ENCODE measurements at places on chromosomes 7 and 10. TPM values are rescaled to one million over a fixed set of nuclear protein-coding genes. Genes with fewer than 3 reads are reported as not detected.

Gene AFAP1L2
- polyA plus RNA-seq: 45.6 TPM

Gene IPMK
- polyA plus RNA-seq: 5.6 TPM

Gene GIMAP1
- 2.3 TPM for polyA plus RNA-seq

Gene CHST15
- polyA plus RNA-seq: 20.3 TPM

Gene GIMAP6
- 14.0 TPM for polyA plus RNA-seq

Gene MLXIPL
- 8.7 TPM for polyA plus RNA-seq

Gene PLAU
- polyA plus RNA-seq: 17.6 TPM

Gene HTR7
- polyA plus RNA-seq: 0.33 TPM

Gene MEST
- polyA plus RNA-seq: 711 TPM

Gene GALNT17
- 4.5 TPM for polyA plus RNA-seq

Gene IL15RA
- 1.9 TPM for polyA plus RNA-seq

Gene PKD2L1
- polyA plus RNA-seq: 0.47 TPM

Gene GPAM
- 15.9 TPM for polyA plus RNA-seq

Gene NPSR1
- polyA plus RNA-seq: not detected

Gene SEMA3D
- 47.6 TPM for polyA plus RNA-seq

Gene ACTR3C
- 9.1 TPM for polyA plus RNA-seq

Gene PVRIG
- 8.1 TPM for polyA plus RNA-seq

Gene ITPRID1
- polyA plus RNA-seq: not detected

Gene GATA3
- 101 TPM for polyA plus RNA-seq

Gene HOXA13
- polyA plus RNA-seq: not detected

Gene PLEKHS1
- 0.29 TPM for polyA plus RNA-seq

Gene SPAM1
- not detected for polyA plus RNA-seq

Gene WDFY4
- polyA plus RNA-seq: 2.4 TPM

Gene POLR2J2
- polyA plus RNA-seq: 1.9 TPM

Gene GPRIN2
- polyA plus RNA-seq: 3.7 TPM

Gene GRM8
- polyA plus RNA-seq: 9.5 TPM

Gene VSTM4
- polyA plus RNA-seq: 12.6 TPM

Gene PODXL
- polyA plus RNA-seq: 697 TPM

Gene CFAP43
- 25.0 TPM for polyA plus RNA-seq

Gene RNF148
- 0.36 TPM for polyA plus RNA-seq

Gene ZNF282
- 27.5 TPM for polyA plus RNA-seq

Gene TAF5
- 8.1 TPM for polyA plus RNA-seq

Gene SNCG
- polyA plus RNA-seq: 17.1 TPM

Gene IKZF1
- 0.94 TPM for polyA plus RNA-seq

Gene CCL24
- not detected for polyA plus RNA-seq

Gene VPS26A
- polyA plus RNA-seq: 75.8 TPM

Gene FAM13C
- polyA plus RNA-seq: 5.8 TPM

Gene CLEC2L
- polyA plus RNA-seq: 0.85 TPM

Gene TRA2A
- polyA plus RNA-seq: 266 TPM
